ENCODE measurements at places on chromosomes 1 and 21.

- peaks cover 65% of the 10 kb centered on the region for H3K27me3 ChIP-seq
- no peaks in the 10 kb centered on the region for H3K36me3 ChIP-seq
- H3K4me3 ChIP-seq: no peak overlapping the region
- H3K27ac ChIP-seq: no peak overlapping the region
- H3K4me1 ChIP-seq: no peaks in the 10 kb centered on the region
- no peak for DNase-seq
Observed at GRCh38 chr21:36654796-36655325, 44.1 kb upstream of the SIM2 start.

GRCh38 chr1:80181418-80181817 lies 1174.9 kb upstream of the ADGRL4 start:
- no peaks in the 10 kb centered on the region for H3K36me3 ChIP-seq
- no peak overlapping the region for H3K4me3 ChIP-seq
- H3K27ac ChIP-seq: no peak overlapping the region
- no peaks in the 10 kb centered on the region for H3K4me1 ChIP-seq
- no peaks in the 10 kb centered on the region for H3K27me3 ChIP-seq

DNA sequence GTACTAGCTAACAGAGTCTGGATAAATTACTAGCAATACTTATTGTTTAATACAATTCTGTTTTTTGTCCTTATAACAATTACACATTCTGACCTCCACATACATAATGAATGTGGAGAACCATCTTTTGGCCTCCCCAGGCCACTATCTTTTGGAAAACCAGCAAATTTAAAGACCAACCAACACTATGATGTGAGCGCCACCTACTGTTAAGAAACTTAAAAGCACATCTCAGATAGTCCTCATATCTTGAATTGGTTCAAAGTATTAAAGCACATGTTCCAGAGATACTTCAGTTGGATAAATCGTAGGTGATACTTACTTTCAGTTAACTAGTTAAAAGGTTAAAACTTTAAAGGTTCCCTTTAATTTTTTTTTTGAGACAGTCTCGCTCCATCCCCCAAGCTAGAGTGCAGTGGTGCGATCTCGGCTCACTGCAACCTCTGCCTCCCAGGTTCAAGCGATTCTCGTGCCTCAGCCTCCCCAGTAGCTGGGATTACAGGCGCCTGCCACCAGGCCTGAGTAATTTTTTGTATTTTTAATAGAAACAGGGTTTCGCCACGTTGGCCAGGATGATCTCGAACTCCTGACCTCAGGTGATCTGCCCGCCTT lies 29.3 kb upstream of the USP1 start:
- no peak for DNase-seq
- peaks cover 6% of the 10 kb centered on the region for H3K27me3 ChIP-seq
- H3K36me3 ChIP-seq: no peaks in the 10 kb centered on the region
- peaks cover 7% of the 10 kb centered on the region for H3K4me1 ChIP-seq
- no peak overlapping the region for H3K4me3 ChIP-seq

- no peaks in the 10 kb centered on the region for H3K27me3 ChIP-seq
- H3K36me3 ChIP-seq: peaks cover 20% of the 10 kb centered on the region
- no peak overlapping the region for H3K4me3 ChIP-seq
- no peak overlapping the region for H3K27ac ChIP-seq
- no peak for DNase-seq
- H3K4me1 ChIP-seq: no peaks in the 10 kb centered on the region
Observed at GRCh38 chr1:147627435-147628110, 42.8 kb downstream of the ACP6 start.

DNA sequence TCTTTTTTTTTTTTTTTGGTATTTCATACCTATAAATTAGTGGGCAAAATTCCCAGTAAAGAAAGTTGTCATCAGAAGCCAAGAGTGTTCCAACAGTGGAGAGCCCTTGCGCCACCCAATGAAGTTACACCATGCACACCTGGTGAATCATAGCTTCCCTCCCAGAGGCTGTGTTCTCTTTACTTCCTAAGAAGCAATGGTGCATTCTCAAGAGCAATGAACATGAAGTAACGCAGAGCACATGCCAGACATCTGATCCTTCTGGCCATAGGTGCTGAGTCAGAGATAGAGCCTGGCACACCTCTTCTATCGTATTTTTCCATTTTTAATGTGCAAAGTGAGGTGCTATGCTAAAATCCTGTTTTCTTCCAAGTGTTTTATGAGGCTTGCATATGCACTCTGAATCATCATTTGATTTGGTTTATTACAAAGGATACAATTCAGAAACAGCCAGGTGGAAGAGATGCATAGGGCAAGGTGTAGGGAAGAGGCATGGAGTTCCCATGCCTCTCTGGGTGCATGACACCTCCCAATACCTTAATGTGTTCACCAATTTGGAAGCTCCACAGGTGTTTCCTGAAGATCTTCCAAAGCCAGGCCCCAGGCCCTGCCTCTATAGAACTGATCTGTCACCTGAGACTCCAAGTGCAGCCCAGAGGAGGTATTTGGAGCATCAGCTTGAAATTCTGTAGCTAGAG lies 408.0 kb downstream of the SIPA1L2 start:
- H3K4me3 ChIP-seq: no peak overlapping the region
- no peaks in the 10 kb centered on the region for H3K36me3 ChIP-seq
- no peaks in the 10 kb centered on the region for H3K27me3 ChIP-seq
- no peak overlapping the region for H3K27ac ChIP-seq

DNA sequence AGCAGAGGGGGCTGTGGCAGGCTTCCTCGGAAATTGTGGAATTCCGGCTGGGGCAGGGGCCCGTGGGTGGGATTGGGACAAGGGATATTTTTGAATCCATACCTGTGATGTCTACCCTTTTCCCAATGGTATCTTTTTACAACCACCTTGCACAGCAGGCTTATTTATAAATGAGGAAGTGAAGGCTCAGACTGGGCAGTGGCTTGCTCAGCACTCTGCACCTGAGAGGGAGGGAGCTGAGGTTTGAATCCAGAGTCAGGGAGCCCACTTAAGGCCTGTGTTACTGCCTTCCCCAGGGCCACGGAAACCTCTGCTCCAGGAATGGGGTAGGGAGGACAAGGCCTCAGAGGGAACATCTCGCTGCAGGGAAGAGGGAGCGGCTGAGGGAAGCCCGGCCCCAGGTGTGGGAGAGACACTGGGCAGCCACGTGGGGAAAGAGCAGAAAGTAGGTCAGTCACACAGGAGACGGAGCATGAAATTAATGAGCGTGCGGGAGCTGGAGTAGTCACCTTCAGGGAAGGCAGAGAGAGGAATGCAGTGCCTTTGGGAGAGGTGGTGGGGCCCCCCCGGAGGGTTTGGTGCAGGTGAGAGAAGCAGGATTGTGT lies 35.4 kb upstream of the SCMH1 start:
- H3K27me3 ChIP-seq: peaks cover 21% of the 10 kb centered on the region
- peaks cover 11% of the 10 kb centered on the region for H3K4me1 ChIP-seq
- no peak overlapping the region for H3K27ac ChIP-seq
- no peak overlapping the region for H3K4me3 ChIP-seq
- no peak for DNase-seq
- no peaks in the 10 kb centered on the region for H3K36me3 ChIP-seq

GRCh38 chr1:190511554-190511953 lies 33.9 kb upstream of the BRINP3 start:
- no peaks in the 10 kb centered on the region for H3K36me3 ChIP-seq
- no peak overlapping the region for H3K27ac ChIP-seq
- H3K27me3 ChIP-seq: peaks cover 38% of the 10 kb centered on the region
- H3K4me1 ChIP-seq: peaks cover 5% of the 10 kb centered on the region

- no peak for DNase-seq
- no peak overlapping the region for H3K27ac ChIP-seq
- H3K4me1 ChIP-seq: no peaks in the 10 kb centered on the region
- peaks cover 39% of the 10 kb centered on the region for H3K36me3 ChIP-seq
- H3K27me3 ChIP-seq: no peaks in the 10 kb centered on the region
- H3K4me3 ChIP-seq: no peak overlapping the region
Observed at GRCh38 chr1:39310015-39310414, 105.5 kb downstream of the MACF1 start.

DNA sequence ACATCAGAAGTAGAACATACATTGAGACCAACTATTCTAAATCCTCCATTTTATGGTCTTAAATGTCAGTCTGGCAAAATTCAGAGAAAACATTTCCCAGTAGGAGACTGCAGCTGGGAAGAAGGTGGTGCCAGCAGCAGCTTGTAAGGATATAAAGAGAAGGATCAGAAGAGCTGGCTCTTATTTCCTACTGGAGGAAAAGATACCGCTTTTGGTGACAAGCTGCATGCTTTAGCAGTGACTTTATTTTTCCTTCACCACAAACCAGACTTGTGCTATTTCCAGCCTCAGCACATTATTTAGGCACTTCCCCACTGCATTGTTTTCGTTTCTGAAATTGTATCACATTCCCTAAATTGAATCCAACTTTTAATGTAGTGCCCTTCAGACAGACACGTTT lies 28.4 kb downstream of the RNF11 start:
- no peak for DNase-seq
- H3K4me1 ChIP-seq: peaks cover 34% of the 10 kb centered on the region
- no peaks in the 10 kb centered on the region for H3K36me3 ChIP-seq
- H3K27ac ChIP-seq: peak overlapping the region; percentile 51
- no peak overlapping the region for H3K4me3 ChIP-seq

- H3K27me3 ChIP-seq: no peaks in the 10 kb centered on the region
- no peak for DNase-seq
- no peaks in the 10 kb centered on the region for H3K36me3 ChIP-seq
Observed at GRCh38 chr21:41926117-41926806, 27.6 kb downstream of the C2CD2 start.

DNA sequence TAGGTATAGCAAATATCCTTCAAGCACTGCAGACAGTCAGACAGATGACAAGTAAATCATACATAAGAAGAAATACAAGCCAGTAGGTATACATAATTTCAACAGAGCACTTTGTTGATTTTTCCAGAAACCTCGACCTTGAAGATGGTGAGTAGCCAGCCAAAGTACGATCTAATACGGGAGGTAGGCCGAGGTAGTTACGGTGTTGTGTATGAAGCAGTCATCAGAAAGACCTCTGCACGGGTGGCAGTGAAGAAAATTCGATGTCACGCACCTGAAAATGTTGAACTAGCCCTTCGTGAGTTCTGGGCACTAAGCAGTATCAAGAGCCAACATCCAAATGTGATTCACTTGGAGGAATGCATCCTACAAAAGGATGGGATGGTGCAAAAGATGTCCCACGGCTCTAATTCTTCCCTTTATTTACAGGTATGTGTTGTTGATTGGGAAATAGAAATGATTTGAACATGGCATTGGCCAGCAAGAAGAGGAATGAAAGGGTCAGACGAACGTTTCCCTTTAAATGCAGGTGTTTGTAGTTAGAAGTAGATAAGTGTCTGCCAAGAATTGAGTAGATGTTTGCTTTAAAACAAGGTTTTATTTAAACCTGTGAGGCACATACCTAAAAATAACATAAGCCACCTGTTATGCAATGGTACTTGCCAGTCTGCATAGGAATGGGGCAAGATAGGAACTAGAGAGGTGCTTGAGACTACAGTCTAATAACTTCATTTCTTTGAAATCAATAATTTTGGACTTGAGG lies 2.7 kb downstream of the PDIK1L start:
- no peaks in the 10 kb centered on the region for H3K27me3 ChIP-seq
- no peak overlapping the region for H3K27ac ChIP-seq
- peaks cover 17% of the 10 kb centered on the region for H3K36me3 ChIP-seq
- H3K4me3 ChIP-seq: no peak overlapping the region

DNA sequence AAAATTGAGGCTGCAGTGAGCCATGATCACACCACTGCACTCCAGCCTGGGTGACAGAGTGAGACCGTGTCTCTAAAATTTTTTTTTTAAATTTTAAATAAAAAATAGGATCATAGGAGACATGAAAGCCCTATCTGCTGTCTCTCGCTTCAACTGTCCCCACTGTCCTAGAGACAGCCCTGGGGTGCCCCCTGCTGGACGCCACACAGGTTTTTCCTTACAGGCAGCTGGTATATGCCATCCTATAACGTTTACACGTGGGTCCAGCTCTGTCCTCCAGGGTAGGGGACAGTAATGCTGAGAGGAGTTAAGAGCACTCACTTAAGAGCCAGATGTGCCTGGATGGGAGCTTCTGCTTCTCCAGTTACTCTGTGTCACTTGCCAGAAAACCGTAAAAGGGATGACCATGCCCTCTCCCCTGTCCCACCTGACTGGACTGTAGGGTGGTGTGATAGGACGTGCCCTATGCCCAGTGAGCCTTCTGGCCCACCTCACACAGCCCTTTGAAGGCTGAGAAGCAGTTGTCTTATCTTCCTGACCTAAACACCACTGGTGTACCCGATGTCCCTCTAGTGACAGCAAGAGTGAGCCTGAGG lies 8.5 kb downstream of the FBXO2 start:
- peaks cover 4% of the 10 kb centered on the region for H3K4me1 ChIP-seq
- no peak overlapping the region for H3K4me3 ChIP-seq
- H3K36me3 ChIP-seq: no peaks in the 10 kb centered on the region
- H3K27ac ChIP-seq: no peak overlapping the region

GRCh38 chr1:96683931-96684330 lies 37.7 kb upstream of the PTBP2 start:
- H3K36me3 ChIP-seq: no peaks in the 10 kb centered on the region
- H3K27ac ChIP-seq: no peak overlapping the region
- peaks cover 4% of the 10 kb centered on the region for H3K4me1 ChIP-seq

DNA sequence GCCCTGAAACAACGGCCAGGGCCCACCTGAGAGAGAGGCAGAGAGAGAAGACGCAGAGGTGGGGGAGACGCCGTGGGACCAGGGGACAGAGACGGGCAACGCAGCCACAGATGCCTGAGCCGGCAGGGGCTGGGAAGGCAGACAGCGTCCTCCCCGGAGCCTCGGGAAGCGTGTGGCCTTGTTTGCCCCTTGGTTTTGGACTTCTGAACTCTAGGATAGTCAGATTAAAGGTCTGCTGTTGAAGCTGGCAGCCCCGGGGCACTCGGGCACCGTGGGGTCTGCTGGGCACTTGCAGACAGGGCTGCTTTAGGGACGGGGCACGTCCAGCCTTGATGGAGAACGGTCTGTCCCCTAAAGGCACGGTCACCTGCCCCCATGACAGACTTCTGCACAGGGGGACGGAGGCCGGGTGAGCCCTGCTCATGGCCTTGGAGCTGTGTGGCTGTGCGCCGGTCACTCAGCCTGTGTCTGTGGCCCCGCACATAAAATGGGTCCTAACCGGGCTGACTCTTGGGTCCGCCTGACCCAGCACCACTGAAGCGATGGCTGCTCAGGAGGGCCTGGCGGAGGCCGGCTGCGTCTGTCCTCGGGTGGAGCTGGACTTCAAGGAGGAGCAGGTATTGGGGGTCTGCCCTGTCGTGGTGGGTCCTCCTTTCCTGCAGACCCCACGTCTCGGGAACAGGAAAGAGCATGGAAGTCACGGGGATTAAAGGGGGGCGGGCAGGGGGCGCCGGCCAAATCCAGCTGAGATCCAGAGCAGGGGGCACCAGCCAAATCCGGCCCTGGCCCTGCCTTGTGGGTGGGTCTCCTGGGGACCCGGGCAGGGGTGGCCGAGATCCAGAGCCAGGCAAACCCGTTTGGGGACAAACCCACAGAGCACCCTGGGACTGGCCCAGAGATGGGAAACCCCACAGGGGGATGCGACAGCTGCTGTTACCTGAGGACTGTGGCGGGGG lies 9.6 kb upstream of the RNF223 start:
- peak overlapping the region; percentile 25 for H3K27ac ChIP-seq
- no peak overlapping the region for H3K4me3 ChIP-seq
- peak; percentile 35 for DNase-seq
- peaks cover 5% of the 10 kb centered on the region for H3K36me3 ChIP-seq

All from mesothelial cell of epicardium (in vitro differentiated cells).